ENCODE measurements at places on chromosomes 2 and 18.

GRCh38 chr18:74412116-74412880, 44.8 kb downstream of the DIPK1C start:
- no peak for DNase-seq

- DNase-seq: no peak
Observed at GRCh38 chr2:236503583-236503982, 66.0 kb upstream of the ACKR3 start.

- no peak for DNase-seq
Observed at GRCh38 chr2:173684896-173685459, 280.2 kb downstream of the SP3 start.

DNA sequence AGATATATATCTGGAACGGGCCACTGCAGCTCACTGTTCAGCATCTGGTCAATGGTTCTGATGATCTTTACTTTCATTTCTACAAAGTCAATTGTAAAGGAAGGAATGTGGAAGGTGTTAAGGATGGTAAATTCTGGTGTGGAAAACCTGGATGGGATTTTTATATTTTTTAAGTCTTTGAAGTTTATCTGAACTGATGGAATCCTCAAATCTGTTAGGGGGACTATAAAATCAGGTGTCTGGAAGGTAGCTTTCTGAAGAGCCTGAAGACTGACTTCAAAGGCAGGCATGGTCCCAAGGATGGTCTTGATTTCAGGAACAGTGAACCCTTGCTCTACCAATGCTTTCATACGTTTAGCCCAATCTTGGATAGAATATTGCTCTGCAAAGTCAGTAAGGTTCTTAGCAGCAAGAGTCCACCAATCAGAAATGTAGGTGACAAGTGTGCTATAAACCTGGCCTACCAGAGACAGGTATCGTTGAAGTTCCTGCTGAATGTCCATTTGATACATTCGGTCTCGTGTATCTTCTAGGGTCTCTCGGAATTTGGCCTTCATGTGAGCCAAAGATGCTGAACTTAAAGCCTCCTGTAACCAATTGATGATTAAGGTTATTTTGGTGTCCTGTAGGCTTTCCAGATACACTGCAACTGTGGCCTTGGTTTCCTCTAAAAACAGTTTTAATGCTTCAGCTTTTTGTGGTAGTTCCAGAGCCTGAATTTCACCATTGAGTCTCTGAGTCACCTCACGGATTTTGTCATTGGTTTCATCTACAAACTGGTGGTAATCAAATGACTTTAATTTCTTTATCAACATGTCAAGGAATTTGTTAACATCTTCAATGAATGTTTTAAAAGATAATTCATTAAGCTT, 34.8 kb downstream of the APOB start:
- DNase-seq: no peak

DNA sequence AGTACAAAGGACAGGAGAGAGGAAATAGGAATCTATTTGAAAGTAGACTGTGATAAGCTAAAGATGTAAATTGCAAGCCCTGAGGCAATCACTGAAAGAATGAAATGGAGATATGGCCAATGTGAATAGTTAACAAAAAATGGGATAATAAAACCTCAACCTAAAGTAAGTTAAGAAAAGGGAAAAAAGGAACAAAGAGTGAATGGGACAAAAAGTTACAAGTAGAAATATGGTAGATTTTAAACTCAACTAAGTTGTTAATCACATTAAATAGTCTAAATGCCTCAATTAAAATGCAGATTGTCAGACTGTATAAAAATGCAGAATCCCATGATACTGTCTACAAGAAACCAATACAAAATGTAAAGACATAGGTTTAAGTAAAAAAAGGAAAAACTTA, 165.2 kb upstream of the RBMS1 start:
- no peak for DNase-seq

Measured in MV-4-11 (cell line).